ENCODE measurements at places on chromosomes 7 and 10.

DNA sequence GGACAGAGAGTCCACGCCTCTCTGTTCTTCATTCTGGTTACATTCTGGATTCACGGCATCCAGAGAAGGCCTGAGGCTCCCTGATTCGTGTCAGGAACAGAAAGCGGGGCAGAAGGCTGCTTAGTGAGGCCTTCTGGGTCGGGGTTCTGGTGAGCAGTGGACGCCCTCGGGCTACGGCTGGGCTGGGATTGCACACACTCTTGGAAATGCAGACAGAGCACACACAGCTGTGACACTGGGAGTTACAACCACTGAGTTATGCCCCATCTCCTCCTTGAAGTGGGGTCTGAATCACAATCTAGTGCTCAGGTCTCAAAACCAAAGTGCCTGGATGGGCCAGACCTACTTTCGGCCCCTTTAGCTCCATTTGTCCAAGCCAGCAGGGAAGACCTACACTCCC, 156.9 kb upstream of the GDF10 start:
- DNase-seq: no peak

- peak; percentile 77 for DNase-seq
Observed at GRCh38 chr7:155738652-155739537, 73.4 kb downstream of the SHH start.

DNA sequence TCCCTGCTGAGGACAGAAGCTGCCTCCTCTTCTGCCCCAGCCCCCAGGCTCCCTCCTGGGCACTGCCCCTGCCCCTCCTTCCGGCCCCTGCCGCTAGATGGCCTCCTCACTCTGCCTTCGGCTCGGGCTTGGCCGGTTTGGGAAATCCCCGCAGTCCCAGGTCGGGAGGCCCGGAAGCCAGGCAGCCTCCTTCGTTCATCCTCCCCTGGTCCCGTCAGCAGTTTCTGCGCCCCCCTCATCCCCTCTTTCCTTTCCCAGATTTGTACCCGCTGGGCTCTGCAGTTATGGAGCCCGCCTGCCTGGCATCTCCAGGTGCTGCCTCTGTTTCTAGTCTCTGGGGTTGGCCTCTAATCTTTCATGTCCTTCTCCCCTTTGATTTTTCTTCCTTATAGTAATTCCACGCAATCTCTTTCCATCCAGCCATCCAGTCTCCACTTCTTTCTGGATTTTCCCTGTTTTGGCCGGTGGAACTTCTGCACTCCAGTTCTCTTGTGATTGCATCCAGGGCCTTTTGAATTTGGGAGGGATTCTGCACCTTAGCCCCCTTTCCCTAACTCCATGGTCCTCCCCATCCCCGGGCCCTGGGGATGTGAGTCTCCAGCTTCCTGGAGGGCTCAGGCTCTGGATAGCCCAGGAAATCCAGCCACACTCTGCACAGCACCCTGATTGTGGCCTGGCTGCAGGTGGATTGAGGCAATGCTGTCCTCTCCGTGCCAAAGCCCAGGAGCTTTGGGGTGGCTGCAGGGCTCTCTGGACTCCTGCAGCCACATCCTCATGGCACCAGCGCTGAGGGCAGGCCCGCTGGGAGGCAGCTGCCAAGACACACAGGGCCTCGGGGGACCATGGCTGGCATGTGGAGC, 3.3 kb upstream of the SHH start:
- peak; percentile 66 for DNase-seq

GRCh38 chr10:63055705-63056104, 77.4 kb upstream of the NRBF2 start:
- DNase-seq: no peak

DNA sequence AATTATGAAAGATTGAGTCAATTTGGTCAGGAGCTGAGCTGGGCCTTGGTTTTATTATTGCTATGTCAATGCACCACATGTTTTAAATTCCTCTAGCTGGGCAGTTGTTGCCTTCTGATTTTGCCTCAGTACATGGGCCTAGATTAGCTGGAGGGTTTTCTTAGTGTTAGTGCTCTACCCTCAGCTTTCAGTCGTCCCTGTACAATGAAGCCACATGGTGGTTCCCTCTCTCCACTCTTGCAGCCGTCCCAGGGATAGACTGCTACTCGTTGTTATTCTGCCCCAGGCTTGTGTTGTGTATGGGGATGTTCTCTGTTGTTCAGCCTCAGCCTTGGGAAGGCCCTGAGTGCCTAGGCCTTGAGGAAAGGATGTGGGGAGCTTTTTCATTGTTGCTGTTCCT, 37.0 kb downstream of the NHLRC2 start:
- no peak for DNase-seq

DNA sequence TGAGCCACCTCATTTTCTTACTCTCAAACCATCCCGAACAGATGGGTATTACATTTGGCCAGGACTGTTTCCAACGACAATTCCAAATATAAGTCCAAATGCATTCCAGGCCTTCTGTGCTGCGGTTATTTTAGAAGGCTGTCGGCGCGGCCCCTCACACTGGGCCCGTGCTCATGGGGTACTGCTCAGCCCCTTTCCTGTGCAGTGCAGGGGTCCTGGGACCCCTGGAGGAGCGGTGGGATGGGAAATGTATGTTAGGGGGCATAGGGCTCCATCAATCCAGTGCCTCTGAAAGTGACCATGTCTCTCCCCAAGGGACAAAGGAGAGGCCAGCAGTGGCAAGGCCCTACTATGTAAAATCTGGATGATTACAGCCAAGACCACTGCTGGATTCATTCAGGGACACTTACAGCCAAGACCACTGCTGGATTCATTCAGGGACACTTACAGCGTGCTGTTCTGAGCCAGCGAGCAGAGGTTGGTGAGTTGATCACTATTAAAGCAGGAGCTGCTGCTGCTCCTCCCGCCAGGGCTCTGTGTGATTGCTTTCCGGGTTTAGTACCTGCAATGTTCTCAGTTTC, 66.3 kb downstream of the CHST15 start:
- DNase-seq: no peak

GRCh38 chr10:107847620-107848019, 683.1 kb upstream of the SORCS1 start:
- no peak for DNase-seq

DNA sequence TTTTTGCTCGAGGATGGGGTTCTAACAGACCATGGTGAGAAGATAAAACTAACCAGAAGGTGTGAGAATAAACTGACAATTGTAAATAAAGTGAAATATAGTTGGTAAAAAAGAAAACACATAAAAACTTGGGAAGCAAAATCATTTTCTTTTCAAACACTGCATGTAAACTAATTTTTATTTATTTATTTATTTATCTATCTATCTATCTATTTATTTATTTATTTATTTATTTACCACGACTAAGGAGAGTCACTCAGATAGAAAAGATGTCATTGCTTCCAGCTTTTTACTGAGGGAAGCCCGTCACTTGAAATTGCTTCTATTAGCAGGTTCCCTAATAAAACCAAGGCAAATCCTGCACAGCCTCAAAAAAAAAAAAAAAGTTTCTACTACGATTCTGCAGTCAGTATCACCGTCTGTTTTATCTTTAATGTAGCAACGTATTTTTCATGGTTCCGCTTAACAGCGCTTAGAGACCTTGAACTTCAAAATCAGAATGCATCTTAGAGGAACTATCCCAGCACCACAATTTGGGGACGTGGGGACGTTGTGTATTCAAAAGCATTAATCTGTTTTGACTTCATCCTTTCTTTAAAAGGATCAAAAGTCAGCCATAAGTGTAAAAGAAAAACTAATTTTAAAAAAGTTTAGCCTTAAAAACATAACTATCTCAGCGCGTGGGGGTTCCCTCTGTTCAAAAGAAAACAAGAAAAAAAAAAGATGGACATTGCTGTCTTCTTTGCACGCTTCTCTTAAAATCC, 33.3 kb upstream of the EBLN1 start:
- DNase-seq: peak; percentile 69

GRCh38 chr7:100824499-100825214, 2.7 kb downstream of the EPHB4 start:
- no peak for DNase-seq

DNA sequence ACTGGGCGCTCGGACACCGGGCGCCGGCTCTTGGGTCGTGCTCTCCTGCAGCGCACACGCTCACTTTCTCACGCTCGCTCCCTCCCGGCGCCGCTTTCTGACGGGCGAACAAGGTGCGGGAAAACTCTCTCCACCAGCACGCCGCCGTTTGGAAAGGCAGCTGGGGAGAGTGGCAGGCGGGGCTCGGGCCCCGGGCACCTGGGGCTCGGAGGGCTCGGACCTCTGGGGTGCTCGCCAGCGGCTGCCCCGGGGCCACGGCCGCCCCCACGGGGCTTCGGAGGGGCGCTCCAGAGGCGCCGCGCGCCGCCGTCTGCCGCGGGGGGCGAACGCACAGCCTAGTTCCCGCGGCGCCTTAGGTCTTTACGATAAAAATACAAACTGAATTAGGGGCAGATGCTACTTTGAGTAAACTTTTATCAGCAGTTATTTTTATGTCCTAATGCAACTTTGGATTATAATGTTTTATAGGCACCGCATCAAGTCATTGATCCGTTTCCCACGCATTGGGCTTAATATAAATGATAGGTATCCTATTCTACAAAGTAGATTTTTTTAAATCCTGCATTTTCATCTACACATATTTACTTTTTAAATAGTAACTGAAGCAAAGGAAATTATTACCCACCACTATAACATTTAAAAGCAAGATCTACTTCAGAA, 535 bp upstream of the EPC1 start:
- DNase-seq: peak; percentile 54

- DNase-seq: no peak
Observed at GRCh38 chr7:37032258-37032601, 307.9 kb upstream of the AOAH start.

DNA sequence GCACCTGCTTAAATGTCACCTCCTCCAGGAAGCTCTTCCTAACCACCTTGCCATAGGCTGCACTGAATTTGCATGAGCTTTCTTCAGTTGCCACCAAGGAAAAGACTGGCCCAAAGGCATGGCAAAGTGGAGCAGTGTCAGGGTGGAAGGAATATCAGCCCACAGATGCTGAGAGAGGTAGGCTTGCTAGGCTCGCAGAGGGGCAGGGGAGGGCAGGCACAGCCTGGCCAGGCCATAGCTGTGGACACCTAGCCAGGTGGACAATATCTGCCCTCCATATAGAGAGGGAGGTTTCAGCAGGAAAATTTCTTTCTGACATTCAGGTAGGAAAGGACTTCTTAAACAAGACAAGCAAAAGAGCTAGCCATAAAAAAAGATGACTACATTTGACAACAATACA, 166.3 kb downstream of the GRID1 start:
- DNase-seq: no peak

DNA sequence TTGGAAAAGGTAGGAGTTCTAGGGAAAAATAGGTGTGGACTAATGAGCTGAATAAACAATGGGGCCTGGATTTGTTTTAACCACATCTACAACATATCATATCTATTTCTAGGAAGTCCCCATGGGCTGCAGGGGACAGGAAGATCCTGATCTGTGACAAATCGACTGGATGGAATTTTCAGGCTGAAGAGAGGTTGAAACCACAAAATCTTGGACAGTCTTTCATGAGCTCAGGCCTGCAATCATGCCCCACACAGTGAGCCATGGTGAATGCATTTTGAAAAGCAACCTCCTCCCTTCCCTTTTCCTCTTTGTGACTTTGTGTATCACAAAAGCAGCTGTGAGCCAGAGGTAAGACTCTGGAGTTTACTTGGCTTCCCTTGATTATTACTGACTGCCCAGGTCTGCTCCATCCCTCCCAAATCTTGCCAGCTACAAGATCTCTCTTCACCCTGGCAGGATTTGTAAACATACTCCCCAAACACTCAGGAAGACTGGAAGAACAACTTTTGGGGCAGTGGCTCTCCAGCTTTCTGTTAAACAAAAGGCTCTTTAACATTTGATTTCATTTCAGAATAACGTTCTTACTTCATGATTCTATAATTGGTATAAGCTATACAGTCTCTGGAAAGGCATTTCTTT, 66.4 kb downstream of the ASAH2B start:
- no peak for DNase-seq

DNA sequence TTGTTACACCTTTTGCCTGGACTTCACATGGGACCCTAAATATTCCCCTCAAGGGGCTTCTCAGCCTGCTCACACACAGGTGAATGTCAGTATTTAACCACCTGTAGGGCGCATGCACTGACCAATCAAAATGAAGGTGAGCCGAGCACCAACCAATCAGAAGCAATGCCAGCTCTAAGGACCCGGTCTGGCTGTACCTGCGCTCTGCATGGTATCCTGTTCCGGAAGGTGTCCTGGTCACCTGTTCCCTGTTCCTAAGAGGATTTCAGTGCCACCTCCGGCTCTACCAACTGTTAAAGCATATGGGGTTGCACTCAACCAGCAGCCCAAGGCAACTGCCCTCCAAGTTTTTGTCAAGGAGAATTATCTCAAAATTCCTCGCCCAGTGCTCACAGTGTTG, 18.4 kb upstream of the CALN1 start:
- DNase-seq: no peak

DNA sequence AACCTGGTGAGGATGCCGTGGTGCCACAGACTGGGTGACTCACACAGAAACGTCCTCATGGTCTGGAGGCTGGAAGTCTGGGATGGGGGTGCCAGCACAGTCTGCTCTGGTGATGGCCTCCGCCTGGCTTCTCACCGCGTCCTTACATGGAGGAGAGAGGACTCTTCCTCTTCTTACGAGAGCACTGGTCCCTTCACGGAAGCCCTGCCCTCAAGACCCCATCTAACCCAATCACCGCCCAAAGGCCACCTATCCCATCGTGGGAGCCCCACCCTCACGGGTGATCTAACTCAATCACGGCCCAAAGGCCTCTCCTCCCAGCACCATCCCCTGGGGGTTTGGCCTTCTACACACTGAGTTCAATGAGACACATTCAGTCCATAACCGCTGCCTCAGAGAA, 137.7 kb downstream of the PTPRN2 start:
- DNase-seq: no peak

- DNase-seq: no peak
Observed at GRCh38 chr7:2860627-2861133, 16.6 kb upstream of the GNA12 start.

GRCh38 chr10:65802391-65802790, 1123.4 kb upstream of the LRRTM3 start:
- DNase-seq: no peak

GRCh38 chr10:112767156-112767555, 182.9 kb upstream of the TCF7L2 start:
- DNase-seq: no peak

DNA sequence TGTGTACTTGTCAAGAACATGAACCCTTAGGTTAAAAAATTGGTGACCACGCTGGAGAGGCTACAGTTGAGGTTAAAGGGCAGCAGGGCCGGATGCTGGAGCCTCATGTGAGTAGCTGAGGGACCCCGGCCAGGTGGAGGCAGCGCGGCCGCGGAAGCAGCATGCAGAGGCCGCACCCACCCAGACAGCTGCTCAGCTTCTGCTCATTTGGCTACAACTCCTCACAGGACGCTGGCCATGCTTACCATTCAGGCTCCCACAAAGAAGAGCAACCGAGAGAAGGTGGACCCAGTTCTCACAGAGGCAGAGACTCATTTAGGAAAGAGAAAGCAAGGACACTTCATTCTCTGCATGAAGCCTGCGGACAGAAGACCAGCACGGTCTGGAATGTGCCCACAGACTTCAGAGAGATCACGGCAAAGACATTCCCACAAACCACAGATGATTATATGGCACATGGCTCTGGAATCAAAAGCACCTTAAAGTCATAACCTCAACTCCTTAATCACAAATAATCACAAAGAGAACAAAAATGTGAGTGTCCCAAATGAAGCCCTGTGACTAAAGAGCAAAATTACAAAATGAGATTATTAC, 94.4 kb downstream of the VOPP1 start:
- no peak for DNase-seq

All from hematopoietic multipotent progenitor cell treated with erythropoietin and hydrocortisone succinate and interleukin-3 and kit ligand, for 6 days (in vitro differentiated cells).